ENCODE measurements at places on chromosomes 13 and 19.

- DNase-seq, result no peak
Observed at GRCh38 chr13:30429721-30430694, 7.7 kb downstream of the UBE2L5 start.

DNA sequence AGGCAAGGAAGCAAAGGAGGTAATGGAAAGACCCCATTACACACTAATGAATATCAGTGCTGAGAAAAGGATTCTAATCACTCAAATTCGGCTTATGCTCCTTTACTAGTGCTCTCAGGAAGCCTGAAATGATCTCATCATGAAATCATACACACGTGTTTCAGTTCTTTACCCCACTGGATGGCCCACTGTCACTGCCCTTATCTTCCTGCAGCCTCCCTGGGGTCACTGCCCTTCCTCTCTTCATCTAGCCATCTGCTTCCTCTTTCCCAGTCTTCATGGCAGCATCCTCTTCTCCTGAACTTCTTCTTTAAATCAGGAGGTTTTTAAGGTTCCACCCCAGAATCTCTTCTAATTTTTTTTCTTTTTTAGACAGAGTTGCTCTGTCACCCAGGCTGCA is 27.9 kb upstream of the EEF1AKMT1 start:
- DNase-seq, result no peak

- no peak for DNase-seq
Observed at GRCh38 chr13:46297361-46297811, 85.7 kb downstream of the LRRC63 start.

DNA sequence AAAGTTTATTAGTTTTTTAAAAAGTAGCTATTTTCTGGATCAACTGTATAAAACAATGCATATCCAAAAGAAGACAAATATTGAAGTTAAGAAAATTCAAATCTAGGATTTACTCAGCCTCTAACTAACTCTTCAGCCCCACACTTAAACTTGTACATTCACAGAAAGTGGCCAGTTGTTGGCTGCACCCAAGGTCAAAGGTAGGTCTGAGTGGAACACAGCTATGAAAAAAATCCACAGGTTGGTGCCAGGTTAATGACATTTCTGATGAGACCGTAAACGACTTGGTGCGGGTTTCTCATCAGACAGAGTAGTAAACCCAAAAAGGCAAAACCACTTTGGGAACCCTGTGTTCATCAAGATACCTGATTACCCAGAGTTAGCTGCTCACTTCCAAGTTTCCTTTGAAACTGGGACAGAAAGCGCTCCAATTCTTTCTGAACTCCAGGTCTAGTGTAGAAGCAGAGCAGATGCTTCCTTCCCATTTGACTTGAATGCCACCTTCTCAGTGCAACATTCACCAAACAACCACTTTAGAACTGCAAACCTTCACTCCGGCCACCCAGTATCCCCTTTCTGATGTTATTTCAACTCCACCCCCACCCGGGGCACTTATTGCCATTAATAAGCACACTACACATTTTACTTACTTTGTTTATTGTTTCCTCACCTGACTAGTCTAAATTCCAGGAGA is 208.3 kb upstream of the STARD13 start:
- DNase-seq, result no peak

- no peak for DNase-seq
Observed at GRCh38 chr19:616062-616700, 17.2 kb downstream of the POLRMT start.

DNA sequence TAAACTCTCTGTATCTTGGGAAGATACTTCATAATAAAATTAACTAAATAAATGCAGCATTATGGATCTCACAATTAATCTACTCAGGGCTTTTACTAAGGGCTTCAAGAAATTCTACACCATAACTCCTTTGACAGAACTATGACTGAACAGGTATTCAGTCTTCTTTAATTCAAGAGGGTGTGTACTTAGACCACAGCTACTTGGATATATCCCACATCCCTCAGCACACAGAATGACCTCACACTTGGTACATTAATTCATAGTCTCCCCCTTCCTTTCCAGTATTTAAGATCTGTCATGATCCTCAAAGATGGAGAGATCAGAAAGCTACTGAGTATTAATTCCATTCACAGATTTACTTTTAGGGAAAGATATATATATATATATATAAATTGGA is 11.6 kb downstream of the DIAPH3 start:
- DNase-seq, result no peak

GRCh38 chr19:7953576-7953975 is 10.1 kb upstream of the TIMM44 start:
- DNase-seq, result no peak

DNA sequence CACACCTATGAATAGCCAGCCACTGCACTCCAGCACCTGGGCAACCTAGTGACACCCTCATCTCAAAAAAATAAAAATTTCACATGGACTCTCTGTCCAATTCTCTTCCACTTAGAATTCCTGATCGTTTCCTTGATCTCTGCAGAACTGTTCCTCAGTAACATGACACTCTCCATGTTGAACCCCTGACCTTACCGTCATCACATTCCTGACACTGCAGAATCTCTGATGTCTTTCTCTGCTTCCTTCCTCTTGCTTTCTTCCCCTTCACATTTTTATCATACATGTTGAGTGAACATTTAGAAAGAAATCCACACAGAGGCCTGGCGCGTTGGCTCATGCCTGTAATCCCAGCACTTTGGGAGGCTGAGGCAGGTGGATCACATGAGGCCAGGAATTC is 15.0 kb downstream of the ZNF114 start:
- DNase-seq, result no peak

- no peak for DNase-seq
Observed at GRCh38 chr19:29551774-29552173, 26.0 kb downstream of the VSTM2B start.

- no peak for DNase-seq
Observed at GRCh38 chr19:41096353-41096752, 8.1 kb downstream of the CYP2A13 start.

DNA sequence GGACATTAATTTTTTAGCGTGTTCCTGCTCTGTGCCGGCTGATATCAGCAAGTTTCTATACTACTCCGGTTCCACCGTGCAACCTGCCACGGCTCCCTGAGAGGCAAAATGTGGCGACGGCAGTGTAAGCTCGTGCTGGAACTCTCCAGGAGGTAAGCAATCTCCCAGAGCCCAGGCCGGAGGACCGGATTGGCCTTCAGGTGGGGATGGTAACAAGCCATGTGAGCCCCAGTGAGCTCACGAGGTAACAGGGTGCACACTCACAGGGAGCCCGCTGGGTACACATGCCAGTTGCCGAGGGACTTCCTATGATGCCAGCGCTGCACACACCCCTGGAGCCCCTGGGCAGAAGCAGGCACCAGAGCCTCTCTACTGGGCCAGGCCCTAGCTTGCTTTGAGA is 38.5 kb downstream of the NAXD start:
- DNase-seq, result no peak

GRCh38 chr13:98535501-98536354 is 41.2 kb downstream of the STK24 start:
- no peak for DNase-seq

DNA sequence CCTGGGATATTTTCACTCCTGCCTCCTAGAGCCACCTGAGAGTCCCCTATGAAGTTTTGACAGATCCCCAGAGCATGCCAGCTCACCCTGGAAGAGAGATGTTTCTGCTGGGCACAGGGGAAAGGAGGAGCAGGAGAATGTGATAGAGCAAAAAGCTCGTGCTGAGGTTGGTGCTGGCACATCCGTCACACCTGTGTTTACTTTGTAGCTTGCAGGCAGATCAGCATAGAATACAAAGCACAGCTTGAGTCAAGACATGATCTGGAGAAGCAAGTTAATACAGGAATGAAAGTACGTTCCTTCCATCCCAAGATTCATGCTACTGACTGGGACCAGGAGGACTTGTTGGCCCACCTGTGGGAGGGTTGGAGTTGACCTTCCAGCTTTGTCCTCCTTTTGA is 46.1 kb downstream of the HSPH1 start:
- no peak for DNase-seq

DNA sequence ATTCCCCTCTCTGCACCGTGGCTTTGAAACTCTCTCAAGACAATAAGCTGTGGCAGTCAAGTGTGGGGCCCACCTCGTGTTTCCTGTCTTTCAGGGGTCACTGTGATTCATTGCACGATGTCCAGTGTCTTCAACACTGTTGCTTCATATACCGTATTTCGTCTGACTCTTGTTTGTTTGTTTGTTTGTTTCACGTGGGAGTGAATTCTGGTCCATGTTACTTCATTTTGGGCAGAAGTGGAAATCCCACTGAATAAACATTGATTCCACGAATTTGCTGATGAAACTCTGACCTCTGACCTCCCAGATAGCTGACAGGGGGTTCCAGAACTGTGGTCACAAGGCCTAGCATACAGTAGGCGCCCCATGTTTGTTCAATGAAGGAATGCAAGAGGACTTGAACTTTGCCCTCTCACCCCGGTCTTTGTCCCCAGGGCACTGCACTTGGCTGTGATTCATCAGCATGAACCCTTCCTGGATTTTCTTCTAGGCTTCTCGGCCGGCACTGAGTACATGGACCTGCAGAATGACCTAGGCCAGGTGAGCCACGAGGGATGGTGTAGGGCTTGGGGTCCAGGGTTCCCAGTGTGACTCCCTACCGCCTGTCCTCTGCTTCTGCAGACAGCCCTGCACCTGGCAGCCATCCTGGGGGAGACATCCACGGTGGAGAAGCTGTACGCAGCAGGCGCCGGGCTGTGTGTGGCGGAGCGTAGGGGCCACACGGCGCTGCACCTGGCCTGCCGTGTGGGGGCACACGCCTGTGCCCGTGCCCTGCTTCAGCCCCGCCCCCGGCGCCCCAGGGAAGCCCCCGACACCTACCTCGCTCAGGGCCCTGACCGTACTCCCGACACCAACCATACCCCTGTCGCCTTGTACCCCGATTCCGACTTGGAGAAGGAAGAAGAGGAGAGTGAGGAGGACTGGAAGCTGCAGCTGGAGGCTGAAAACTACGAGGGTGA is 5.1 kb downstream of the NFKBIB start:
- DNase-seq, result no peak

DNA sequence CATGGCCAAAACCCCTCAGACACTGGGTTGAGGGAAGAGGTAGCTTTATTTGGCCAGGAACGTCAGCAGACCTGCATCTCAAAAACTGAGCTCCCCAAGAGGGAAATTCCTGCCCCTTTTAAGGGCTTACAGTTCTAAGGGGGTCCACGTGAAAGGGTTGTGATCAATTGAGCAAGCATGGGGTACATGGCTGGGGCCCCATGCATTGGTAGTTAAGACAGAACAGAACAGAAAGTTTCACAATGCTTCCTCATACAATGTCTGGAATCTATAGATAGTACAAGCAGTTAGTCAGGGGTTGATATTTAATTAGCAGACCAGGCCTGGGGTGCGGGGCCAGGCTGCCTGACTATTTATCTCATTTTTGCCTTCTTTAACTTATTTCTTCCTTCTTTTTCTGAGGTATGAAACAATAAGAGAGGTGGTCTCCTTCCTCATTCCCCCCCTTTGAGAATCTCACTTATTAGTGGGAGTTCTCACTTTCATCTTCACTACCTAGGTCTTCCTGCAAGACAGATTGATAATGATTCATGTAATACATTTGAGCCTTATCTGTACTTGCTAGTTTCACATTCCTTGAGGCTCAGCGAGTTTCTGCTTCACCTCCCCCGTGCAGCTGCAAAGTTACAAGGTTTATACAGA is 84.8 kb downstream of the SLC25A15 start:
- no peak for DNase-seq

DNA sequence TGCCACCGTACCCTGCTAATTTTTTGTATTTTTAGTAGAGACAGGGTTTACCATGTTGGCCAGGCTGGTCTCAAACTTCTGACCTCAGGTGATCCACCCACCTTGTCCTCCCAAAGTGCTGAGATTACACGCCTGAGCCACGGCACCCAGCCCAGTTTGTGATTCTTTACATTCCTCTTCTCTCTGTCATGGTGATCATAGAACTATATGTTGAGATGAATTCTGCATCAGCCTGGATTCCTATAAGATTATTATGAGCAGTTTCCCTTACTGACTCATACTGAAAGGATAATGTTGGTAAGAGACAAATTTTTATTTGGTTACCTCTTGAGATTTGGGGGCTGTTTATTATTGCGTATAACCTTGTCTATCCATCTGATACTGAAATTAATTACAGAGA is 121.5 kb upstream of the CSNK1A1L start:
- DNase-seq, result no peak

DNA sequence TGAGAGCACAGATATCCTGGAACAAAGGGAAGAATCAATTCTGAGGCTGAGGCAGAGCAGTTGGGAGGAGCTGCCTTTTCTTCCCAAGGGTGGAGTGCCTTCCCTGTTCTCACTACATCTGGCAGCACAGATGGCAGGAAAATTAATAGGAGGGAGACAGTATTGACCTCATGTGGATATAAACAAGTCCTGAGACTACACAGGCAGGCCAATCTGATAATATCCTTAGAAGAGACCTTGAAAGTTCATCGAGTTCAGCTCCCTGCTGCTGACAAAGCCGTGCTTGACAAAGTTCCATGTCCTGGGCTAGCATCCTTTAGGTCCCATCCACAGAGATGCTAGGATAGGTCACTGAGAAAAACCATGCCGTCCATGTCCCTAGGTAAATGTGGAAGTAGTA is 1451.5 kb downstream of the EFNB2 start:
- DNase-seq, result no peak

DNA sequence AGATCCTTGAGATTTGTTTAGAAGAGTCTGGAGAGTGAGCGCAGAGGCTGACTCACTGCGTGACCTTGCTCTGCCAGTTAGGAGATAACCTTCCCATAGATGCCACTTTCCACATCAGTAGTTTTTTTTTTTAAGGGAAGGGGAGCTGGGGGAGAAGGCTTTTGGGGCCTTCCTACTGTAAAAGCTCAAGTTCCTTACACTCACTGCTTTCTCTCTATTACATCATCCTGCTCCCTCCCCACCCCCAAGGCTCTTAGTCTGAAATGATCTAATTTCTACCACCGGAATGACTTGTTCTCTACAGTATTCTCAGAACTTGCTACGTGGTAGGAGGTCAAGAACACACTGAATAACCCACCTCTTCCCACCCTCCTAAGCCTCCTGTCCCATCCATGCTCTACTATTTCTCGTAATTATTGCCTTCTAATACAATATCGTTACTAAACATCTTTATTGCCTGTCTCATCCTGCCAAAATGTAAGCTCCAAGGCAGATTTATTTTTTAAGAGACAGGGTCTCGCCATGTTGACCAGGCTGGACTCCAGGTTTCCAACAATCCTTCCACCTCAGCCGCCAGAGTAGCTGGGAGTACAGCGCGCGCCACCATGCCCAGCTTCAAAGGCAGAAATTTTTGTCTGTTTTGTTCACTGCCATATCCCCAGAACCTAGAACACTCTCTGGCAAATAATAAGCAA is 1.2 kb downstream of the LONP1 start:
- DNase-seq, result no peak

GRCh38 chr13:77871596-77871995 is 47.0 kb downstream of the EDNRB start:
- DNase-seq, result no peak
